Stimulated activated CD4-positive, alpha-beta T cell treated with anti-CD3 and anti-CD28 coated beads, Interleukin-15, amount 100 ng/mL, for 1 hour (primary cell): ENCODE measurements at places on chromosomes 1 and 21.

DNA sequence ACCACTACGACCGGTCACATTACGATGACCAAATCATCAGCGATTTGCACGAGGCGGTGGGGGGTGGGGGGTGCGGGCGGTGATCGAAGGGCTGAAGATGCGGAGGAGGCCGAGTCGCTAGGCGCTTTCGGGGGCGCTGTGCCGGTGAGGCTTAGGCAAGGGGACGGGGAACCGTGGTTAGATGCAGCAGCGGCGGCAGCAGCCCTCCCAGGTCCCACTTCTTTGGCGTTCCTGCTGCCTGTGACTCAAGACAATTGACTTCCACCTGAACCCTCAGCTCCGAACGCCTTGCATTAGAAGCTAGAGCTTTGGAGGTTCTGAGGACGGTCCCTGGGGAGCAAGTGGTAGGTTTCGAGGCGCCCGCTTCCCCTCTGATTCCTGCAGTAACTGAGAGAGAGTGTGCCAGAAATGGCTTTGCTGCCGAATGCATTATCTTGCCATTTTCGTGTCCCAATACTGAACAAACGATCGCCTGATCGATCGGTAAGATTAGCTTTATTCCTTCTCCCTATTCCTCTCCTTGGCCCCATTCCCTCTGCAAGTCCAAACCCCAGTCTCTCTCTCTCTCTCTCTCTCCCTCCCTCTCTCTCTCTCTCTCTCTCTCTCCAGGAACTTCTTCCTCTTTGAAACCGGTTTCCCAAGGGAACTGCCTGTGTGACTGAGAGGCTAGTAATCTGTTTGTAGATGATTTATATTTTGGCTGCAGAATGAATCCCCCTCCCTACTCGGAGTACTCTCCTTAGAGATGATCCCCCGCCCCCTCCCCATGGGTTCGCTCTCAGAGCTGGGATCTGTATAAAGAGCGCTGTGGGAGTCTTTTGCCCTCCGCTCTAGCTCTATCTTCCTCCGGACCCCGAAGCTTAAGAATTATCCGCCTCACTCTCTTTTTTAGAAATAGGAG is 735 bp upstream of the BRINP3 start:
- DNase-seq: no peak

DNA sequence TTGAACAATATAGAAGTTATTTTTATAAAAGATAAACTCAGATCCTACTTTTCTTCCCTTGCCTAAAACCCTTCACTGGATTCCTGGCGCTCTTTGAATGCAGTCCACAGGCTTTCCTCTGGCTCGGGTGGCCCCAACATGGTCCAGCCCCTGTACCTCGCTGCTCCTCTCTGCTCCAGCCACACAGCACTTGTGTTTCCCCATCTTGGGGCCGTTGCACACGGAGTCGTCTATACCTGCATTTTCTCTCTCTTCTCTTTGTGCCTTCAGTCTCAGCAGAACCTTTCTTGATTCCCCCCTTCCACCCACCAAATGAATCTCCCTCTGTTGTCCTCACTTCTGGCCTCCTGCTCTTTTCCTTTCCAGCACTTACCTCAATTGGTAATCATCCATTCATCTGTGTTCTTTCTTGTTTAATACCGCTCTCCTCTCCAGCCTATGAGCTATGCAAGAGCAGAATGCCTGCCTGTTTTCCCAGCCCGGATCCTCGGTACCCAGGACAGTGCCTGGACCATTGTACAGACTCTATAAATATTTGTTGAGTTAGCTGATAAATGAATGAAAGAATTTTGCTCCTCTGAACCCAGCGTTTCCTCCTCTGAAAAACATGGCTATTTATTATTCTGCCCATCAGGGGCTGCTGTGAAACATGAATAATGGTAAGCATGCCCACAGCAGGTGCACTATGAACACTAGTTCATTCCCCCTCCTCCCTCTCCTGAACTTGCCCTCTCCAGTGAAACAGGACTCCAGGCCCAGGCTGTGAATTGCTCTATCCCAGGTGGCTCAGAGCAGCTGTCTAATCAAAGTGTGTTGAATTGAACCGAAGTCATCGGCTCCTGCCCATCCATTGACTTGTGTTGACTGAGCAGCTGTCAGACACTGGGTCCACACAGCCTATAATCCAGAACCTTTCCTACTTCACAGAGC is 266.9 kb downstream of the PTPRU start:
- DNase-seq: no peak

GRCh38 chr1:119253366-119253765 is 112.9 kb upstream of the WARS2 start:
- DNase-seq: no peak

DNA sequence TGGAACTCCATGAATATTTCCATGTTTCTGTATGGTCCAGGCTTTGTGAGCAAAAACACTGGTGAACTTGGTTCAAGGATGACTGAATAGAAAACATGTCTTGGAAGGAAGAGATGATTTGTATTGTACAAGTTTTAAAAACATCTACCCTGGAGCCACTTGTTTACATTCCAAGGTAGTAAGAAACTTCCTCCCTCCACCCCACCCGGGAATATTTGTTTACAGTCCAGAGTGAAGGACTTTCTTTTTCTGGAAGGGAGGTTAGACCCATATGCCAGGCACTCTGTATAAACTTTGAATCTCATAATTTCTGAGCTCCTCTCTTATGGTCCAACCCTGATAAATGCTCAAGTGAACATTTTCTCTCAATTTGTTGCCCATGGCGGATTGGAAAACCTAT is 323.3 kb upstream of the LYPLAL1 start:
- no peak for DNase-seq

- DNase-seq: peak; percentile 43
These were observed 14.3 kb downstream of the THBS3 start for GRCh38 chr1:155193275-155193990.

- no peak for DNase-seq
These were observed 40.6 kb upstream of the LRP8 start for GRCh38 chr1:53368314-53369033.

- DNase-seq: no peak
These were observed 25.4 kb downstream of the CFAP57 start for GRCh38 chr1:43197343-43198127.

GRCh38 chr1:166843769-166844596 is 4.7 kb downstream of the POGK start:
- no peak for DNase-seq

DNA sequence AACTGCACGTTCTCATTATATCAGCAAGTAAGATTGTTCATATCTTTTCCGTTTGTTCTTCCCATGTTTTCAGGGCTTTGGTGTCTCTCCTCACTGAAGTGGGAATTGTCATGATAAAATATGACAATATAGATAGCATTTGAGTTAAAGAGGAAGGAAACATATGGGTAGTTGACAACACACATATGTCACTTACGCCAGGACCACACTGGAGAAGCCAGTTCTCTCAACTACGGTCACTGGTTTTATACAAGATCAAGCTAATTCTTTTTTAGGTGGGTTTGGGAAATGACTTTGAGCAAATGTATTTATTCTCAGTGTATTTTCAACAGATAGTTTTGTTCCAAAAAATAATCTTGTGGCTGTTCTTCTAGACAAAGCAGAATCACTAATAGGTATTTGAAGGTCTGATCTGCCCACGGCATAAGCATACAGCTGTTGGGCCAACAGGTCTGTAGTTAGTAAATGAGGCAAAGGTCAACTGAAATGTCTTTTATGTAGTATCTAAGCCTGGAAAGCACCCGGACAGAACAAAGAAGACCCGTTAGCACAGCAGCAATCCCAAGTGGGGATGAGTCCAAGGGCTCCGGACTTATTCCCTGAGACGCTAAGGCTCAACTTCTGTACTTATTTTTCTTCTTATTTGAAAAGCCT is 433.6 kb upstream of the ZP4 start:
- DNase-seq: no peak

DNA sequence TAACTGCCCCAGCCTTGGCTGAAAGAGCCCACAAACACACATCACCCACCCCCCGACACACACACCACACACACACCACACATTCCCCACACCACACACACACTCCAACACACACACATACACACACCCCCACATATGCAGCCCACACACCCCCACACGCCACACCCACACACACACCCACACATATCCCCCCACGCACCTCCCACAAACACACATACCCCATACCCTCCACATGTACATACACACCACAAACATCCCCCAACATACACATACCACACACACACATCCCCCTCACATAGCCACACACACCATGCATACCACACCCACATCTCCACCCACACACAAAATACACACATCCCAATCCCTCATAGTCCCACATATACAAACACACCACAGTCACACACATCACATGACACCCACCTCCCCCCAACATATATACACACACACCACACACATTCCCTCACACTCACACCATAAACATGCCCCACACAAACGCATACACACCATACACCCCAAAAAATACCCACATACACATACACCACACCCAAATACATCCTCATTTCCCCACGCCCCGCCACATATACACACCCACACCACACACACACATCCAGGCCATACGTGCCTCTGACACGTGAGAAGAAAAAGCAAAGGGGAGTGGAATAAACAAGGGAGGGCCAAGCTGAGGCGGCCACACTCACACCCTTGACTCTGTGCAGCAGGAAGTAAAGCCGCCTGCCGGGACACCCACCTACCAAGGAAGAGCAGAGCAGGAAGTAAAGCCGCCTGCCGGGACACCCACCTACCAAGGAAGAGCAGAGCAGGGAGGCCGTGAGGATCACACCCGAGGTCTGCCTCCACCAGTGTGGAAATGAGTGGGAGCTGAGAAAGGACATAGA is 53.7 kb downstream of the HSF2BP start:
- no peak for DNase-seq

DNA sequence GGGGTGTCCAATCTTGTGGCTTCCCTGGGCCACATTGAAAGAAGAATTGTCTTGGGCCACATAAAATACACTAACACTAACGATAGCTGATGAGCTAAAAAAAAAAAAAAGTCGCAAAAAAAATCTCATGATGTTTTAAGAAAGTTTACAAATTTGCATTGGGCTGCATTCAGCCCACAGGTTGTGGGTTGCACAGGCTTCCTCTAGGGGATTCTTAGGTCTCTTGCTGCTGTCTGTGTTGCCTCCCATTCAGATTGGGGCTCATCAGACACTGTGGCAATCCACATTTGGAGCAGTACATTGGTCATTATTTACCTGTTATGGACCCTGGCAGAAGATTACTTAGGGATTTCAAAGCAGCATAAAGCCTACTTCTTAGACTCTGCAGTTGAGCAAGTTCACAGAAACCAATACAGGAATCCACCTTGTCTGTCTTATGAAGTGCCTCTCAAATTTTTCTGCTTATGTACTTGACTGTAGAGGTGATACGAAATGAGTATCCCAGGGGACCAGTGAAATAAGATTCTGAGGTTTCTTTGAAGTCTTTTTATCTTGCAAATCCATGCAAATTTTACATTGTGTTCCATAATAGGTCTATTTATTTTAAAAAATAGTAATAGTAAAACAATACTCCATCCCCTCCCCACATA is 205.5 kb downstream of the RPS6KC1 start:
- no peak for DNase-seq

- DNase-seq: no peak
These were observed 47.8 kb downstream of the GADD45A start for GRCh38 chr1:67732750-67733151.

DNA sequence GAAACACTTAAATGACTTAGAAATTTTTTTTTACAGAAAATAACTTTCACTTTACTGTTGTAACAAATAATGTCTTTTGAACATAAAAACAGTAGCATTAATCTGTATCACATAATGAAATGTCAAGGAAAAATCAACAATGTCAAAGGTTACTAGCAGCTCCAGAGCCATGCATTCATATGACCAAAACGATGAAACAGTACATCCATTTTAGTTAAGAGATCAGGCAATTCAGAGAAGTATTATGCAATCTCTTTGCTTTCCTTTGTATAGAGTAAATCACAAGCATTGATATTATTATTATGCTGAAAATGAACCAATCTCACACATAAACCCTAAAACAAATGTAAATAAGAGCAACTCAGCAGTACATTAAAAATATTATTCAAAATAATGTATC is 748.9 kb downstream of the PLA2G4A start:
- no peak for DNase-seq
